T follicular helper cell (primary cell): ENCODE measurements at places on chromosomes 4 and X.

DNA sequence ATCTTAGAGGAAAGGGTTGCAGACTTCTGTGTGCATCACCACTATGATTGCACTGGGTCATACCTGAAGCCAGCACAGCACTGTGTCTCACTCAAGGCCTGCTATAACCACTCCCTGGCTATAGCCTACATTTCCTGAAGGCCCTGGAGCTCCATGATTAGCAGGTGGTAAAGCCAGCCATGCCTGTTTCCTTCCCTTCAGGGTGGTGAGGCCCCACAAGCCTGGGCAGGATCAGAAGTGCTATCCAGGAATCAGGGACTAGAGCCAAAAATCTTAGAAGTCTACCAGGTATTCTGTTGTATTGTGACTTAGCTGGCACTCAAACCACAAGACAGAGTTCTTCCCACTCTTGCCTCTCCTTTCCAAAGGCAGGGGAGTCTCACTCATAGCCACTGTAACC, 734.6 kb downstream of the GLUD2 start:
- no peak for DNase-seq

GRCh38 chr4:13783800-13784411, 156.4 kb upstream of the BOD1L1 start:
- no peak for DNase-seq

DNA sequence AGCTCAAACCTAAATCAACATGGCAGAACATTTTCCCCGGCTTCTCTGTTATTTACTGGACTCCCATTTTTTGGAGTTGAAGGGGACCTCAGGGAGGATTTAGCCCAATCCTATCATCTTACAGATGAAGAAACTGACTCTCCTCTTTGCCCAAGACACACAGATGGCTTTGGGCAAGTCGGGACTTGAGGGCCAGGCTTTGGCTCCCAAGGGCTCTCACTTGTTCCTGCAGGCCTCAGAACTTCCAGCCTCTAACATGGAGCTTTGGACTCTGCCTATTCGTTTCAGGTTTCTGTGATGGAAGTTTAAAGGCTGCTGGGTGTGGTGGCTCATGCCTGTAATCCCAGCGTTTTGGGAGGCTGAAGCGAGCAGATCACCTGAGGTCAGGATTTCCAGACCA, 59.5 kb downstream of the RHOH start:
- DNase-seq: no peak

GRCh38 chr4:38955957-38956356, 76.3 kb downstream of the TMEM156 start:
- no peak for DNase-seq

DNA sequence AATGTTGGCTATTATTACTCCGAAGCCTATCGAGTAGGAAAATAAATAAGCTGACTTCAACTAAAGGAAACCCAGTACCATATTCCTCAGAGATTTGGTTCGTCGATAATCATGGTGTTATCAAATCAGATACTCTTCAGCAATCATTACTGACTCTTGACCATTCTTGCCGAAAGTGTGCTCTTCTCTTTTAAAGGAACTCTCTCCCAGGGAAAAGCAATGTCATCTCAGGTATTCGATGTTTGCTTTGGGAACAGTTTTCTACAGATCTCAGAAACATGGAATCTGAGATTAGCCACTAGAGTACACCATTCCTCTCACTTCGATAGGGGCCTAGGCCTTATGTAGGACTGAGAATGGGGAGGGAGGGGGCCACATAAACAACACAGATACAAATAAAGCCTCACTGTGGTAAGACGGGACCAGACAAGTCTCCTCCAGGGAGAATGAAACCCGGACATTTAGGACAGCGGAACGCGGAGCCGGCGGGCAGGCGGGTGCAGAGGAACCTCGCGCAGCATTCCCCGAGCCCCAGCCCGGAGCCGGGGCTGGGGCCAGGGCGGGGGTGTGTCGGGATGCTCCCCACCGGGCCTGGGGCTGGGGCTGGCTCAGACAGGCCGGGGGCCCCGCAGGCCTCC, 581 bp downstream of the DNAJB14 start:
- DNase-seq: no peak

- DNase-seq: no peak
These were observed 3.9 kb downstream of the FBXO8 start for GRCh38 chr4:174279433-174280155.

- DNase-seq: no peak
These were observed 106.3 kb downstream of the ZAR1 start for GRCh38 chr4:48596336-48596735.

- no peak for DNase-seq
These were observed 134.3 kb downstream of the TEX11 start for GRCh38 chrX:70774223-70774622.

DNA sequence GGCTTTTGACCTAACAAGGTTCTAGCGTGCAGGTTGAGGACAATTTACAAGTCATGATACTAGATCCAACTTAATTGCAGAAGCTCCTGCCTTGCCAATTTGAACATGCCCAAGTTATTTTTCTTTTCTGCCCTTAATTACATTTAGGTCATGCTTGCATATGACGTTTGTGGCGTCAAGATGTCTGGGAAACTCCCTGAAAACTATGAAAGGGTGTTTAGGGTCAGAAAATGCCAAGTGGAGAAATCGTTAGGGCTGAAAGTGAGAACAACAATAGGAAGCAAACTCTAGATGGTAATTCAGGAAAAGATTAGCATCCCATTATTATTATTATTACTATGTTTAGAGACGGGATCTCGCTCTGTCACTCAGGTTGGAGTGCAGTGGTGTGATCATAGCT, 38.2 kb upstream of the PLAC8 start:
- no peak for DNase-seq

GRCh38 chr4:147723326-147723725, 8.6 kb upstream of the ARHGAP10 start:
- DNase-seq: no peak

DNA sequence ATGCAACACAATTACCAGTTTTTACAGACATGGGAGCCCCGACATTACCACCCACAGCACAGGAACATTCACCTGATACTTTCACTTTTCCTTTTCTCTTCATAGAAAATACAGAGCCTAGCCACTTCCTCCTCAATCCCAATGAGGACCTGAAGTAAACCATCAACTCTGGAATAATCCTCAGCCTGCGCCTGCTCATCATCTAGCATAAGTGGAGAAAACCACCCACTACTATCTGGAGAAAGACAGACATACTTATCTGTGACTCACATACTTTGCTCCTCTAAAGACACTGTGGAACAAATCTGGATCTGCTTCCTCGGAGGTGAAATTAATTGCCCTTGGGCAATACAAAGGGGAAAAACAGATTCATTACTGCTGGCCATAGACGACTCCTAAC, 47.8 kb downstream of the ZCCHC13 start:
- no peak for DNase-seq

DNA sequence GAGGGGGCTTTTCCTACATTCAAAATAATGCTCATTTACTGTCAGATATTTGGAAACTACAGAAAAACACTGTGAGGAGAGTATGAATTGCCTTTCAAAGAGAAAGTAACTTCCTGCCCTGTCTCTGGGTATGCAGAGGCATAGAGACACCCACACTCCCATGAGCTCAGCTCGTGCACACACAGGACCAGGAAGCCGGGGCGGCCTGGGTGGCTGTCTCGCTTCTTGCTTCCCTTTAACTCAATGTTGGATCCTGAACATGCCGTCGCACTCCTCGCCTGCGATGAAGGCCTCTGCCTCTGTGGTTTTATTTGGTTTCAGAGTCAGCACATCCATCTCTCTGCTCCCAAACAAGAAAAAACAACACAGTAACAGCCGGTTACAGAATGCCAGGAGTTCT, 40.1 kb upstream of the GPR78 start:
- no peak for DNase-seq

DNA sequence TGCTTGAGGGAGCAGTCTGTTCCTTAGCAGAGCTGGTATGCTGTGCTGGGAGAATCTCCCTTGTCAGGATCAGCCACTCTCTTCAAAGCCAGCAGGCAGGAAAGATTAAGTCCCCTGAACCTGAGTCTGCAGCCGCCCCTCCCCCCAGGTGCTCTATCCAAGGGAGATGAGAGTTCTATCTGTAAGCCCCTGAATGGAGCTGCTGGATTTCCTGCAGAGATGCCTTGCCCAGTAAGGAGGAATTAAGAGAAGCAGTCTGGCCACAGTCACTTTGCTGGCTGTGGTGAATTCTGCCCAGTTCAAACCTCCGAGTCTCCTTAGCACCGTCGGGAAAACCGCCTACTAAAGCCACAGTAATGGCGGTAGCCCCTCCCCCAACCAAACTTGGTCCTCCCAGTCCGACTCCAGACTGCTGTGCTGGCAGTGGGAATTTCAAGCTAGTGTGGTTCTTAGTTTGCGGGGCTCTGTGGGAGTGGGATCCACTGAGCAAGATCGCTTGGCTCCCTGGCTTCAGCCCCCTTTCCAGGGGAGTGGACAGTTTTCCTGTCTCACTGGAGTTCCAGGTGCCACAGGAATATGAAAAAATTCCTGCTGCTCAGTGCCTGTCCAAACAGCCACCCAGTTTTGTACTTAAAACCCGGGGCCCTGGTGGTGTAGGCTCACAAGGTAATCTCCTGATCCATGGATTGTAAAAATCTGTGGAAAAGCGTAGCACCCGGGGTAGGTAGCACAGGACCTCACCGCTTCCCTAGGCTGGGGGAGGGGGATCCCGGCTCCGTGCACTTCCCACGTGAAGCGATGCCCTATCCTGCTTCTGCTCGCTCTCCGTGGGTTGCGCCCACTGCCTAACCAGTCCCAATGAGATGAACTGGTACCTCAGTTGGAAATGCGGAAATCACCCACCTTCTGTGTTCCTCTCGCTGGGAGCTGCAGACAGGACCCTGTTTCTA, 38.0 kb downstream of the RAB28 start:
- DNase-seq: no peak

- no peak for DNase-seq
These were observed 21.7 kb upstream of the HGFAC start for GRCh38 chr4:3419836-3420605.

DNA sequence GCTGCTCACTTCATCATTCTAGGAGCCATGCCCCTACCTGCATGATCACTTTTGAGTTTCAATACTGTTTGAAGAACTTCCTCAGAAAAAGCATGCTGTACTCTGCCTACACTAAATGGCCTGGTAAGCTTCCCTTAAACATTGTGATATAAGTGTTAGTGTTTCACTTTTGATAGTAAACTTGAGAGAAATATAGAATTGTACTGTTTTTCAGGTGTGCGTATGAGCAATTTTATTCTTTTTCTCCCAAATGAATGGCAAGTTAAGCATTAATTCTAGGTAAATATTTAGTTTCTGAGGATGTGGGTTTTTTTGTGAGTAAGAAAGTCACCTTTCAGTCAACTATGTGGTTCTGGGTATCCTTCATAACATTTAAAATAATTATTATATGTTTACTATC, 484.5 kb downstream of the IL15 start:
- no peak for DNase-seq

GRCh38 chr4:86448871-86449270, 89.0 kb upstream of the MAPK10 start:
- DNase-seq: no peak

GRCh38 chrX:130933358-130933757, 30.3 kb upstream of the ENOX2 start:
- DNase-seq: no peak

GRCh38 chr4:8710416-8710815, 117.9 kb downstream of the CPZ start:
- no peak for DNase-seq

- DNase-seq: no peak
These were observed 21.7 kb downstream of the PDLIM3 start for GRCh38 chr4:185513489-185514181.

- DNase-seq: no peak
These were observed 367.9 kb downstream of the FAM133A start for GRCh38 chrX:94041881-94042280.

GRCh38 chr4:138404251-138404650, 162.1 kb upstream of the SLC7A11 start:
- no peak for DNase-seq

GRCh38 chrX:45134775-45135174, 65.9 kb downstream of the DIPK2B start:
- no peak for DNase-seq

GRCh38 chr4:109440948-109441347, 7.3 kb downstream of the SEC24B start:
- DNase-seq: no peak

- DNase-seq: no peak
These were observed 47.9 kb downstream of the BEND4 start for GRCh38 chr4:42104521-42104920.

GRCh38 chr4:152454398-152455011, 81.4 kb downstream of the FBXW7 start:
- DNase-seq: no peak

DNA sequence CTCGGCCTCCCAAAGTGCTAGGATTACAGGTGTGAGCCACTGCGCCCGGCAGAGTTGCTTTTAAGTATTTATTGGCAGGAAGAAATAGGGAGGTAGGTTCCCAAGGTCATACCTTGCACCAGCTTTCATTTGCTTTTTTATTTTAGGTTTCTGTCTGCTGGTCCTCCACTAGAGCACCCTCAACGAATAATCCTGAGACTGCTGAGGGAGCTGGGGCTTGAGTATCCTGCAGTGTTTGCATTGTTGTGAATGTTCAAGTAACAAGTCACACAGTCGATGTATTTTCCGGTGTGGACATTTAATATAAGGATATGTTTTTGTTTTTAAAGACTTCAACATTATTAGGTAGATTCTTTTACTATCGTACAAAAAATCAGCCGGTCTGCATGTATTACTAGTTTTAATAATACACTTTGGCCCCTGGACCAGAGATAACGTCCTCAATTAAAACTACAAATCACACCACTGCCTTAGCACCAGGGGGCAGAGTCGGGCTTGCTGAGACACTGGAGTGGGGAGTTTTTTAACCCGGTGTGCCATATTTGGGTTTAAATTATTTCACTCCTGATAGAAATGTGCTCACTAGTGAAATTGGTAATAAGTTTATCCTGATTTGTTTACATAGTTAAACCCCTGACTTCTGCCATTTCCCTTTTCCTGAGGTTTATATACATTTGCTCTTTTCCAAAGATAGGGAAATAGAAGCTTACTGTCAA, 11.6 kb downstream of the SMIM20 start:
- no peak for DNase-seq

GRCh38 chr4:3788366-3788660, 22.1 kb downstream of the ADRA2C start:
- no peak for DNase-seq

GRCh38 chrX:96683997-96684338, 674 bp upstream of the DIAPH2 start:
- no peak for DNase-seq

GRCh38 chrX:101206471-101206870, 13.1 kb upstream of the DRP2 start:
- DNase-seq: no peak

DNA sequence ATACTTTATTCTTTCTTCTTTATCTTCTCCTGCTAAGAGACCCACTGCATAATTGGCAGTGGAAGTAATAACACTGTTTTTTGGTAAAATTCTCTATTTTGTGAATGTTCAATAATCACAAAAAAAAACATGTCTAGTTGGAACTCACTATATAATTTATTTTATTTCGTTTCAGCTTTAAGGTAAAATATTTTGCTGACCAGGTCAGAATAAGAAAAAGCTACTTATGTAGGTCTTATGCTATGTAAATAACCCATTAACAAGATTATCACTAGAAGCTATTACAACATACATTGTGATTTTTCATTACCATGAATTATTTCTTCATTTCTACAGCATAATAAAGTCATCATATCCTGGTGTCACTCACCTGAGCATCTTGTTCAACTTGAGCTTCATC, 19.3 kb downstream of the ANXA5 start:
- no peak for DNase-seq

GRCh38 chrX:124433186-124433585, 86.8 kb downstream of the SH2D1A start:
- no peak for DNase-seq
